ENCODE measurements at places on chromosomes 1 and 21.

DNA sequence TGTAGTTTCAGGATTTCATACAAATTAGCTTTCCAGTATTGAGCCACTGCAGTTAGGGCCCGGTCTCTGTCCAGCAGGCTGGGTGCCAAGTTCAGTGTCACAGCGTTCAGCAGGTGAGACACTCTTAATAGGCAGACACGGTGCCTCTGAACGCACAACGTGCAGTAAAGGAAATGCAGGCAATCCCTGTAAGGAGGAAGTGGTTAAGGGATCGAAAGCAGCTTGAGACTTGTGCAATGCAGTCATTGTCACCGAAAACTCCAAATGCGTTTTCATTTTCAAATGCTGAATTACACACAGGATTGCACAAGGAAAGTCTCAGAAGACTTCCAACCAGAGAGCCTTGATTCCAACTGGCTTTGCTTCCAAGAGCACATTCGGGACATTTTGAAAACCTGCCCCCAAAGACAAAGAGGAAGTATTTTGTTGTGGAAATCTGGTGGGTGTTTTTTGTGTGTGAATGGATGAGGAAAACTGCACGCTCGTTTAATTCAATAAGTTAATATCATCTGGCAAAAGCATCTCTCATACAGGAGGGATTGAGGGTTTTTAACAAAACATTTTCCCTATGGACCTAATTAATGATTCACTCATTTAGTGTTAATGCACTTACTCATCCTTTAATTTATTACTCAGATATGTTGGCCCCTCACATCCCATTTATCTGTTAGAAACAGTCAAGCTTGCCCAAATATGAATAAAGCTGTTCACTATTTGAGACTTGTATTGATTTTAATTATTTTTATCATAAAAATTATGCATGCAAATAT is 61.6 kb downstream of the PTGS2 start:
- DNase-seq, result peak; percentile 56

DNA sequence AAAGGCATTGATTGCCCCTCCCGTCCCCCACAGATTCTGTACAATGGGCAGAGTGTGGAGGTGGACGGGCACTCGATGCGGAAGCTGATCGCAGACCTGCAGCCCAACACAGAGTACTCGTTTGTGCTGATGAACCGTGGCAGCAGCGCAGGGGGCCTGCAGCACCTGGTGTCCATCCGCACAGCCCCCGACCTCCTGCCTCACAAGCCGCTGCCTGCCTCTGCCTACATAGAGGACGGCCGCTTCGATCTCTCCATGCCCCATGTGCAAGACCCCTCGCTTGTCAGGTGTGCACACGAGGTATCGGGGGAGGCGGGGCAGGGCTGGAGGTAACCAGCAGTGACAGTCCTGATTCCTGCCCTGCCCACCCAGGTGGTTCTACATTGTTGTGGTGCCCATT is 44.8 kb upstream of the KDM4A start:
- no peak for DNase-seq

- no peak for DNase-seq
These were observed 235.1 kb downstream of the RRAGC start for GRCh38 chr1:38624336-38625039.

DNA sequence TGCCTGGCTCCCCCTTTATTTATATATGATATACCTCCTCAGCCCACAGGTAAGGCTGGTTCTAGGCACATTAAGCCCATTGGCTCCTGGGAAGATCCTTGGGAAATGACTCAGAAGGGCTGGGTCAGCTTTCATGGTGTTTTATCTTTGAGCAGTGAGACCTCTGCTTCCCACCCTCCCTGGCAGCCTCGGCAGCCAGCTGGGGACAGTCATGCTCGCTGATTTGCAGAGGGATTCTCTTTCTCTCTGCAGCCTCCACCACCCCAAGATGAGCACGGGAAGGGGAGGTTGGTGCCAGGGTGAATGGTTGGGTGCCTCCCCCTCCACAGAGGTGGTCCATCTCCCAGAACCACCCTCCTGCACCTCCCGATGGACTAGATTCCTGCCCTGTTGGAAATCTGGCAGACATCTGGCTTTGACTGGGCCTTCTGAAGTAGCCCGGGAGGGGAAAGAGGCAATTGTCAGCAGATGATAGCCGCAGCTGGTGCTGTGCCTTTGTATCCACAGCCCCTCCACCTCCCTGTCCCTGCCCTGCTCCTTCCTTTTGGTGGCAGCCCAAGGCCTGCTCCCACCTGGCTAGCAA is 24.6 kb downstream of the IER5 start:
- DNase-seq, result no peak

Measured in stimulated activated CD8-positive, alpha-beta memory T cell treated with anti-CD3 and anti-CD28 coated beads, Interleukin-4, amount 100 ng/mL, for 48 hours (primary cell).